ENCODE measurements at places on chromosomes 1 and 21.

DNA sequence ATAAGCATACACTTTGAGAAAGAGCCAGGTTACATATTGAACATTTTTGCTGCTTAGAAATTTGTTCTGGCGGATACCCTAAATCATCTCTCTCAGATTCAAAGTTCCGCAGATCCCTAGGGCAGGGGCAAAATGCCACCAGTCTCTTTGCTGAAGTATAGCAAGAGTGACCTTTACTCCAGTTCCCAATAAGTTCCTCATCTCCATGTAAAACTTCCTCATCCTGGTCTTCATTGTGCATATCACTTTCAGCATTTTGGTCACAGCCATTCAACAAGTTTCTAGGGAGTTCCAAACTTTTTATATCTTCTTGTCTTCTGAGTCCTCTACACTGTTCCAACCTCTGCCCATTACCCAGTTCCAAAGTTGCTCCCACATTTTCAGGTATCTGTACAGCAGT is 23.3 kb upstream of the LYPD8 start:
- H3K4me1 ChIP-seq = no peaks in the 10 kb centered on the region
- no peaks in the 10 kb centered on the region for H3K27me3 ChIP-seq
- no peak overlapping the region for H3K27ac ChIP-seq
- H3K4me3 ChIP-seq = no peak overlapping the region
- H3K36me3 ChIP-seq = no peaks in the 10 kb centered on the region

- H3K36me3 ChIP-seq = no peaks in the 10 kb centered on the region
- peaks cover 7% of the 10 kb centered on the region for H3K4me1 ChIP-seq
- H3K27ac ChIP-seq = no peak overlapping the region
- H3K27me3 ChIP-seq = peaks cover 4% of the 10 kb centered on the region
- H3K4me3 ChIP-seq = peak overlapping the region; percentile 57
These were observed 345 bp downstream of the HPCAL4 start for GRCh38 chr1:39690794-39691382.

DNA sequence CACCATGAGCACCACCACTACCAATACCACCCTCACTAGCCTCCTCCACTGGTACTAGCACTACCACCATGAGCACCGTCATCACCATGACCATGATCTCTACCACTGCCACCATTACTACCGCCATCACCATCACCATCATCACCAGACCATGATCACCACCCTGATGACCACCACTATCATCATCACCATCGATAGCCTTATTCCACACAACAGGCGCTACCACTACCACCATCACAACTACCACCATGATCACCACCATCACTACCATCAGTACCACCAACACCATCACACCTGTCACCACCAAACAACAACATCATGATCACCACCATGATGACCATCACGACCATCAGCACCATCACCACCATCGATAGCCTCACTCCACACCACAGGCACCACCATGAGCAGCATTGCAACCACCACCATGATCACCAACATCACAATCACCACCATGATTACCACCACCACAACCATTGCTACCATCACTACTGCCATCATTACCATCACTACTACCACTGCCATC is 56.6 kb upstream of the CASZ1 start:
- no peaks in the 10 kb centered on the region for H3K4me1 ChIP-seq
- H3K4me3 ChIP-seq = no peak overlapping the region
- peaks cover 3% of the 10 kb centered on the region for H3K27me3 ChIP-seq
- no peaks in the 10 kb centered on the region for H3K36me3 ChIP-seq
- no peak overlapping the region for H3K27ac ChIP-seq
- no peak for DNase-seq

- DNase-seq = no peak
- H3K27me3 ChIP-seq = peaks cover 3% of the 10 kb centered on the region
- no peak overlapping the region for H3K27ac ChIP-seq
- no peaks in the 10 kb centered on the region for H3K4me1 ChIP-seq
- no peak overlapping the region for H3K4me3 ChIP-seq
These were observed 36.0 kb upstream of the ATP2B4 start for GRCh38 chr1:203590603-203591002.

DNA sequence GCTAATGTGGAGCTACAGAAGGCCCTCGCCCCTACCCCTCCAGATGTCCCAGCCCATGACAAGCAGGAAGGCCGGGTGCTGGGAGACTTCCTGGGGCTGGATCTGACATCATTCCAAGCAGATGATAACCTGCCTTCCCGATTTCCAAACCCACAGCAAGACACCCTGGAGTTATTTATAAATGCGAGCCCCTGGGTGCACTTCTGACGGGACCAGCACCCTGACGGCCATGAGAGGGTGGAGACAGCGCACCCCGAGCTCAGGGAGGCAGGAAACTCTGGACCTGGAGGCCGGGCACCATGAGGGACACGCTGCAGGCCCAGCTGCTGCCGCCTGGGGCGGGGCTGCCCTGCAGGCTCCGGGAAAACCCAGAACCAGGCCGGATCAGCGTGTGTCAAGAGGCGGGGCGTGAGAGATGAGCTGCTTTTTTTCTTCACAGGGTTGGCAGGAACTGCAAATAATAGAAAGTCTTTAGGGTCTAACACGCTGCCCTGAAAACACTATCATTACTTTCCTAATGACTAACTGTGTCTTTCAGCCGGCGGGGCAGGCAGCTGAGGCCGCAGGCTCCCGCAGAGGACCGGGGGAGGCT is 2.5 kb upstream of the PCBP3 start:
- peak; percentile 56 for DNase-seq
- peaks cover 30% of the 10 kb centered on the region for H3K4me1 ChIP-seq

GRCh38 chr1:12585536-12585935 is 32.5 kb downstream of the DHRS3 start:
- no peak overlapping the region for H3K27ac ChIP-seq
- no peak for DNase-seq

DNA sequence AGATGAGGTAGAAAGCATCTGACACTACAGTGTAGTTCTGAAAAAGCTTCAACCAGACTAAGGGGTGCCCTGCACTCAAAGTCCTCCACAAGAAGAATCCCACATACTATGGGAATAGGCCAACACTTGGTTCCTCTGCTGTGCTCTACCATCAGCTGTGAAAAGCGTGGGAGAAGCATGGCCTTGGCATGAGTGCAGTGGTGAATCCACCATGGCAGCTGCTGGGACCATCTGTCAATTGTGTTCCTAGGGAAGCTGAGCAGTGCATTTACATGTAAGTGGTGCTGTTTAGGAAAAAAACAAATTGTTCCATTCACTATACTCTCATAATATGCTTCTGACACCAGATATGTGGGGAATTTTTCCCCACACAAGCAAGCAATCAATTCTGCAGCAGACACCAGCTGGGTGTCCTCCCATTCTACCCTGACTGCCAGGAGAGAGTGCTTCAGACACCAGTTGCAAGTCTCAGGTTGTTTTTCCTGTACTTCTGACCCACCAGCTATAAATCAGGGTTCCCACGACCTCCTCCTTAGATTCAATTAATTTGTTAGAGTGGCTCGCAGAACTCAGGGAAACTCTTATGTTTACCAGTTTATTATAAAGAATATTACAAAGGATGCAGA is 230.8 kb upstream of the CHRM3 start:
- DNase-seq = no peak
- H3K4me1 ChIP-seq = no peaks in the 10 kb centered on the region
- no peak overlapping the region for H3K27ac ChIP-seq
- H3K36me3 ChIP-seq = no peaks in the 10 kb centered on the region

DNA sequence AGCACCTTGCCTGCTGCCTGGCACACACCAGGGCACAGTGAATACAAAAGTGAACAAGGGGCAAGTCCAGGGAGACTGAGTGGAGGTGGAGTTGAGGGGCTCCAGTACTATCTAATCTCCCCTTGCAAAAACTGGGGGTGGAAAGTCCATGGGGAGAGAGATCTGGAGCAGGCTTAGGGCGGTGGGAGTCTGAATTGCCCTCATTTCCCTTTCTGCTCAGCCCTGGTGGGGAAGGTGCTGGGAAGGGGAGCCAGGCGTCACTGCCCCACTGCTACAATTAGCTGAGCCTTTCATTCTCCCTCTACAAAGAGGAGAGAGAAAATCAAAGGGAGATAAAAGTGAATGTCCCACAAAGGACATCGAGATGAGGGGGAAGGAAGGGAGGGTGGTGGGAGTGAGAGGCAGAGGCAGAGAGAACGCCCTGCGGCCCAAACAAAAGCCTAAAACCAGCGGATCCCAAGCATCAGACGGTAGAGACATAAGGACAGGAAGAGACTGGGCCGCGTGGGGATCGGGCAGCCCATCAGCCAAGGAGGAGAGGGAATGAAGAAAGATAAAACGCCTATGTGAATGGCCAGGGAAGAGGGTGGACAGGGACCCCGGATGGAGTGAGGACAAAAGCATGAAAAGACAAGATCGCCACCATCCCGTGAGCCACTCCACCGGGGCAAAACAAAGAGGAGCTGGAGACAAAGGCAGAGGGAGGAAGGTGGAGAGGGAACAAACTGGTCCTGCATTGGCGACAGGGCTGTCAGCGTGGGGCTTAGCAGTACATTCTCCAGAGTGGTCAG is 46.8 kb upstream of the SOX13 start:
- no peak overlapping the region for H3K4me3 ChIP-seq
- H3K27me3 ChIP-seq = no peaks in the 10 kb centered on the region
- H3K27ac ChIP-seq = no peak overlapping the region
- no peaks in the 10 kb centered on the region for H3K4me1 ChIP-seq

DNA sequence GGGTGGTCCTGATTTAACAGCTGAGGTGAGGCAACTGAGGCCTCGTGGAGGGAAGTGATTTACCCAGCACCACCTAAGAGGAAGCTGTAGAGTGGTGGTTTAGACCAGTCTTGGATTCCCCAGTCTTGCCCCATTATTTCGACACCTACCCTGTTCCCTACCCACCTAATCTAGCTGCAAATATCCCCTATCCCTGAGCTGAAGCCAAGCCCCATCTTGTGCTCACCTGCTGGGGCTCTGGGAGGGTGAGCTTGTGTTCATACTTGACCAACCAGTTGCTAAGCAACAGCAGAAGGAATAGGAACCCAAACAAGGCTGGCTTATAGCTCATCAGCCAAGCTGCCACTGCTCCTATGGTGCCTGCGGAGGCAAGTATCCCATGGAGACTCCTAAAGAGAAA is 2.0 kb downstream of the TEX46 start:
- no peak overlapping the region for H3K27ac ChIP-seq
- H3K27me3 ChIP-seq = no peaks in the 10 kb centered on the region
- no peak for DNase-seq
- peaks cover 3% of the 10 kb centered on the region for H3K4me1 ChIP-seq

GRCh38 chr1:54982739-54983138 is 2.3 kb downstream of the TMEM61 start:
- H3K4me1 ChIP-seq = no peaks in the 10 kb centered on the region
- no peak overlapping the region for H3K4me3 ChIP-seq
- H3K27ac ChIP-seq = no peak overlapping the region

DNA sequence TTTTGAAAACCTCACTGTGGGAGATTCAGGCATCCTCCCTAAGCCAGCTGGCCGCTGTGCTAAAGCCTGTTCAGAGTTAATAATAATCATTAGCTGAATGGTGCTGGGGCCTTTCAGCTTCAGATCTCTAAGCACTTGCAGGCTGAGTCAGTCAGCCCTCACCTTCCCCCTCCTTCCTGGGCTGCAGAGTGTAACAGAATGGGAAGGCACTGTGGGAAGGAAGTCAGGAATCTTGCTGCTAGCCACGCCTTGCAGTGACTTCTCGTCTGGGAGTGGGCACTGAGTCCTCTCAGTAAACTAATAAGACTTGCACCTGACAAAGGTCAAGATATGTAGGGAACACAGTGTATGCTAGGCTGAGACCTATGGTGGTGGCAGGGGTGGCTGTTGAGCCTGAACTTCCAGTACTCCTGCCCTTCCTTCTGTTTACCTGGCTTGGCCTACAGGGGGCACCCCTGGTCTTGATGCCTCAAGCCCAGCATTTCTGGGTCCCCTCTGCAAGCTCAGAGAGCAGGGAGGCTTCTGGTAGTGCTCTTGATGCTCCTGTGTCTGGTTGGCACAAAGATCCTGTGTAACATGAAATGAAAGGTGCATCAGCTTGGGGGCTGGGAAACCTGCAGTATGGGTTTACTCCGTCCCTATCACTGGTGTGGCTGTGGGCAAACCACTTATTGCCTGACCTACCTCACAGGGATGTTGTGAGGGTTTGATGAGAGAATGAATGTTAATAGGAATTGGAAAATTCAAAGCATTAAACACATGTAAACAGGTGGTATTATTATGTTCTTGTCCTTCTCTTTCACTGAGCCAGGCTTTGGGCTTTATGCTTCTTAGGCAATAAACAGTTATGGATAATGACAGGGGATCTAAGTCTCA is 6.0 kb downstream of the CYB561D1 start:
- no peak overlapping the region for H3K4me3 ChIP-seq
- peaks cover 20% of the 10 kb centered on the region for H3K36me3 ChIP-seq
- H3K27ac ChIP-seq = no peak overlapping the region
- H3K4me1 ChIP-seq = peaks cover 1% of the 10 kb centered on the region
- no peaks in the 10 kb centered on the region for H3K27me3 ChIP-seq
- no peak for DNase-seq

DNA sequence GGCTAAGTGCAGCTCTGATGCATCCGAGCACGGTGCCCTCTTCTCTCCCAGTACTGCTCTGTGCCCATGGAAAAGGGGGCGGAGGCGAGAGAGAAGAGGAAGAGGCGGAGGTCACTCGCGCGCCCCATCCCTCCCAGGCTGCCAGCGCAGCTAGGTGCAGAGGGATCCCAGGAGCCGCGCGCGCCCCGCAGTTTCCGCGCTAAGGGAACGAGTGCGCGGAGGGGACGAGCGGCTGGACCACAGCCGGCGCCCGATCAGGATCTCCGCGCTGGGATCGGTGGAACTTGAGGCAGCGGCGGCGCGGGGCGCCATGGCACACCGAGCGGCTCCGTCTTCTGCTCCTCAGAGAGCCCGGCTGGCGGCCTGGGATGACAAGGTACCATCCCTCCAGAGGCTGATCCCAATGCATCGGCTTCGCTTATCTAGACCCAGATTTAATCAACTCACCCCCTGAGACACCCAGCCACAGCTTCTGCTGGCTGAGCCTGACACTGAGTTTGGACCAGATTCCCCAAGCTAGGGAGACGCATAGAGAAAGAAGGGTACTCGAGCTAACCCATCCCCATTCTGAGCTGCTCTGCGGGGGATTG is at the start of gene PTGFR:
PTGFR (plus strand) TSS at position 114 of the 590 bp plus-strand sequence. CDS start 1,770 bp downstream, outside the sequence.
- H3K27me3 ChIP-seq = peaks cover 4% of the 10 kb centered on the region
- H3K27ac ChIP-seq = no peak within 1 kb of the TSS
- no peaks in the 10 kb centered on the region for H3K36me3 ChIP-seq

DNA sequence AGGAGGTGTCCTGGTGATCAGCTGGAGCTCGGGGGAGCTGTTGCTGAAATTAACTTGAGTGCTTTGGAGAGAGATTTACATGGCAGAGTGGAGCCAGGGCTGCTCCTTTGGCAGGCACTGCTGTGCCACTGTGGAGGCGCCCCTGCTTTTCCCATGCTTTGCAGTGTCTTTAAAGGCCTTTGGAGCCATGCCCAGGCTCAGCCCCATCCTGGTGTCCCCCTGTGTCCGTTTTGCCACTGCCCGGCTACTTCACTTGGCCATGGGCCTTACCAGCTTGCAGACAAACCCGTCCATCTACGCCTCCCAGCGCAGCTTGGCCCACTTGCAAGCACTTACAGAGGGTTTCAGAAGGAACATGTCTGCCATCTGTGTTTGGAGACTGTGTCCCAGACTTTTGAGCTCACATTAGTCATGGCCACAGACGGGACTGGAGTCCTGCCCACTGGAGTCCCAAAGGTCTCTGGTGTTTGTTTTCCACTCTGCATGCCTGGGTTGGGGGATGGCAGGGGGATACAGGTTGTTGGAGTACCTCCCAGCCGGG is 18.2 kb upstream of the LAMTOR5 start:
- H3K27ac ChIP-seq = no peak overlapping the region
- no peaks in the 10 kb centered on the region for H3K27me3 ChIP-seq
- no peaks in the 10 kb centered on the region for H3K4me1 ChIP-seq
- DNase-seq = no peak
- H3K4me3 ChIP-seq = no peak overlapping the region

- H3K4me3 ChIP-seq = no peak overlapping the region
- no peaks in the 10 kb centered on the region for H3K36me3 ChIP-seq
- no peak for DNase-seq
- H3K27ac ChIP-seq = no peak overlapping the region
- H3K4me1 ChIP-seq = no peaks in the 10 kb centered on the region
- peaks cover 2% of the 10 kb centered on the region for H3K27me3 ChIP-seq
These were observed 343.6 kb downstream of the PTPRU start for GRCh38 chr1:29579821-29580425.

All from GM12878 (cell line).